ENCODE measurements at places on chromosomes 2 and 18.

DNA sequence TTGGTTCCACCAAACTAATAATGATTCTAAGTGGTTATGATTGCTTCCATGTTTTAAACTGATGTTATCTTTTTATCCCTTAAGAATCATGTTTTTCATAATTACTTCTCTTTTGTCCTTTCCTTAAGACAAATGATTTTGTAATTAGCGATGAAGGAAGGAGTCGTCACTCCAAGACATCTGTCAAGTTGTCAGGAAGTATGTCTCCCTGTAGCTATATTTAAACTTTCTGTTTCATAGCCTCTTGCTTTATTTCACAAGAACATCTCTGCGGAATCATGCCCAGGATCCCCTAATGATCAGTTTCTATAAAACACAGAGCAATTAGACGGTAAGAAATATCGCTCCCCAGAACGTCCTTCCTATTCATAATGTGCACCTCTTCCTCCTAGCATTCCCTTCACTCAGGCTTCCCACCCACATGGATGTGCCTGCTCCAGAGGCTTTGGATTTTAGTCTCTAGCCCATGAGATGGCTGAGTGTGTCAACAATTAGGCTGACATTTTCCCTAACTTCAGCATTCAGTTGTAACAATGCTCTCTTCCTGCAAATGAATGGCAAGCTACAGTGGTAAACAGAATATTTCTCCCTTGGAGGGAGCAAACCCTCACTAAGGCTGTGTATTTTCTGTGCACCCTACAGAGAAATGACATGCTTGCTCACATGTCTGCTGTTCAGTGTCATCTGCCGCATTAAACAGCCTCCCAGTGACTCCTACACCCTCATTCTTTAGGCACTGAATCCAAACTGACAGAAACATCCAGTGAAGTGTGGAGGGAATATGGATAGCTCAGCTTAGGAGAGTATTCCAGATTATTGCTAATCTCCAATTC, 879.6 kb upstream of the CELF4 start:
- no peak for DNase-seq

DNA sequence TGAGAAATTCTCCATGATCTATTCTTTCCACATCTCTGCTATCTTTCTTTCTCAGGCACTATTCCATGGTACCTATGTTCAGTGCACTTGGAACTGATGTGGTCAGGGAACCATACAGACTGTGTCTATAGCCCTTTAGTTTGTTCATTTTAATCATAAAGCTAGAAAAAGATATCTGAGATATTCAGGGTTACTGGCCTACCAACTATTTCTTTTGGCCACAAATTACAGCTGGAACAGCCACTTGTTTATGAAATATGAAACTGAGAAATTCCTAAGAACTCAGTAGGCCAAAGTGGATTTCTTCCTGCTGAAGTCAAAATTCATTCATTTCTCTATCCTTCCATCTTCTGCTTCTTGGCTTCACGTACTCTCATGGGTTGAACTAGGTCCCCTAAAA, 22.8 kb upstream of the LYPD1 start:
- no peak for DNase-seq

- no peak for DNase-seq
Measured at GRCh38 chr2:217717646-217718045, 285.1 kb downstream of the TNS1 start.

DNA sequence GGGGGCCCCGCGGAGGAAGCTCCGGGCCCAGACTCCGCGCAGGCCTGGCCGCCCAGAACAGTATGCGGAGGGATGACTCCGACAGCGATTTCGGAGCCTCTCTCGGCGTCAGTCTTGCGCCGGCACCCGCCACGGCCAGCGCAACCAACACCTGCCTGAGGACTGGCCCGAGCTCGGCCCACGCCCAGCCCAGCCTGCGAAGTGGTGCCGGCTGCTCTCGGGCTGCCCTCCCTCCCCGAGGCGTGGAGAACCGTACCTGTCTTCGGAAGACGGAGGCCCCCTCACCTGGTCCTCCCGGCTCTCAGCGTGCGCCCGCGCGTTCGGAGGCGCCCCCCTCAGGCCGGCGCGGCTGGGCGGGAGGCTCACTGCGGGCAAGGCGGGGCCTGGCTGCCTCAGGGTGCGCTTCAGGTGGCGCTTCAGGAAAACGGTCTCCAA, at the start of gene M1AP:
Gene M1AP, minus strand, starts transcription at position 322 of the 435 bp plus-strand sequence. CDS start 8,055 bp downstream, outside the sequence.
- DNase-seq = no peak

DNA sequence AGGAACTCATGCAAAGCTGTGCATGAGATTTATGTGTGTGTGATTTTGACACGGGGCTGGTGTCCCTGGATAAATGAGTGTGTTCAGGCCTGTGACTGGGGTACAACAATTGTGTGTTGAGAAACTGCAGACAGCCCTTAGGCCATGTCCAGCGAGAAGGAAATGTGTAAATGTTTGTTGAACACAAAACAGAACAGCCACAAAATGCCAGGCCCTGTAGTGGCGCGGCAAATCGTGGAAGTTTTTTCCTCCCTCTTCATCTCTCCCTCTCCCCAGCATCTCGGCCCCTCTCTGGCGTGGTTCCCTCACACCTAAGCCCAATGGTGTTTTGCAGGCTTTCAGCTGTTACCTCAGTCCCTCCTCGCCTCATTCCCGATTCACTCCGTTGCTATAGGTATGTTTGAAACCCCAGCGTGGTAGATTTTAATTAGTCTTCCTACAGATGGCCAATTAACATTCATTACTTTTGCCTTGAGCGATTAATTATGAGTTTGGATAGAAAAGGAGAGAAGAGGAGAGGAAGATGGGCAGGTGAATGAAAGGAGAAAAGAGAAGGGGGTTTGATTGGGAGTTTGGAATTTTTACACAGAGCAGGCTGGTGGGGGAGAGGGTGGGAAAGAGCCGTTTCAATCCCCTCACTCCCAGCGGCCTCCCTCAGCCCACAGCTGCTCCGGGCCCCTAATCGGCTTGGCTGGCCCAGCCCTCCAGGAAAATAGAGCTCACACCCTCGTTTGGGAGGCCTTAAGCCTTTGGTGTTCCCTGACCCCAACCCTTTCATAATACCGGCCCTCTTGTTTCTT, 10.8 kb downstream of the SPR start:
- no peak for DNase-seq

DNA sequence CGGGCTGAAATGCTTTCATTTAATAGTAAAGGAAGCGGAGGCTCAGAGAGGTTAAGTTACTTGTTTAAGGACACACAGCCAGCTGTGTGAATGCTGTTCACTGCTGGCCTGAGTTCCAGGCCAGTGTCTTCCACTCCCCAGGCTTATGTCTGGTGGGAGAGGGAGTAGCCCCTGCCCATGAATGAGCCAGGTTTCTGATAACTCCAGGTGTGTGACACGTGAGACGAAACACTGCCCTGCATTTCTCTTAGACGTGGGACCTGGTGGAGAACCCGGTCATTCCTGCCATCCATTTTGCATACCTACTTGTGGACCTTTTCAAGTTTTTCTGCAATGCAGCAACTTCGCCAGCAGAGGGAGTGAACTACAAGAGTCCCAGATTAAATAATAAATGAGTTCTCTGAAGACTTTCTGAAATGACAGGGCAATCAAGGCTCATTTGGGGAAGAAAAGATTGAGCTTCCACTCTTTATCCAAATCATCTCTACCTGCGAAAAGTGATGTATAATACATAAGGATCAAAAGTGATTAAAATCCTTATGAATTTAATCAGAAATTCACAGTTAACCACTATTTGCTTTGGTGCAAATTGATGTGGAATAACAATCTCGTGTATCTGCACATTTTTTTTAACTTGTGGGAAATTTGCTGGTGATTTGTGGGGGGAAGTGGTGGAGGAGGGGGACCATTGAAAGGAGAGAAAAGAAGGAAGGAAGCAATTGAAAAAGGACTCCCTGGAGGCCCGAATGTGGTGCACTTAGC, 79.4 kb upstream of the ASB18 start:
- no peak for DNase-seq

DNA sequence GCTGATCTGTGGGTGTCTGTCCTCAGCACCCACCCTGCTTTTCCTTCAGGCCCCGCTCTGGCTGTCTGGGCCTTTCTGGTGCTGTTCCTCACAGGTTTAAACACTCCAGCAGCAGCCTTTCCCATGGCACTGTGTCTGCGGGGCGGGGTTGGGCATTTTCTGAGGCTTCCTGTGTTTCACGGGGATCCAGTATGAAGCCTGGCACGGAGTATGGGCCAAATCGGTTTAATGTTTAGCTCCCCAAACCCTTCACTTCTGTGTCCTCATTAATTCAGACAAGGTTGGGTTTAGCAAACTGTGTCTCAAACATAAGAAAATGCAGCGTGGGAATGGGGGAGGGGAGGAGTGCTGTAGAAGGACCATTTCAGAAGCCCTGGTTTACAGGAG, 44.9 kb downstream of the HPCAL1 start:
- DNase-seq = no peak

- DNase-seq = no peak
Measured at GRCh38 chr2:101026253-101026701, 24.2 kb downstream of the RPL31 start.

GRCh38 chr2:189899101-189899500, 114.9 kb downstream of the PMS1 start:
- DNase-seq = no peak

Data from esophagus squamous epithelium (tissue), 5 donors.